HEK293T (cell line): ENCODE measurements at places on chromosomes 7 and 10.
A peak's percentile ranks its signal among the peaks of the same experiment; 100 is the strongest.

- peak; percentile 62 for DNase-seq
Observed at GRCh38 chr10:52644373-52645186, 128.0 kb downstream of the MBL2 start.

GRCh38 chr10:90136731-90137316 is 435.4 kb downstream of the KIF20B start:
- no peak for DNase-seq

DNA sequence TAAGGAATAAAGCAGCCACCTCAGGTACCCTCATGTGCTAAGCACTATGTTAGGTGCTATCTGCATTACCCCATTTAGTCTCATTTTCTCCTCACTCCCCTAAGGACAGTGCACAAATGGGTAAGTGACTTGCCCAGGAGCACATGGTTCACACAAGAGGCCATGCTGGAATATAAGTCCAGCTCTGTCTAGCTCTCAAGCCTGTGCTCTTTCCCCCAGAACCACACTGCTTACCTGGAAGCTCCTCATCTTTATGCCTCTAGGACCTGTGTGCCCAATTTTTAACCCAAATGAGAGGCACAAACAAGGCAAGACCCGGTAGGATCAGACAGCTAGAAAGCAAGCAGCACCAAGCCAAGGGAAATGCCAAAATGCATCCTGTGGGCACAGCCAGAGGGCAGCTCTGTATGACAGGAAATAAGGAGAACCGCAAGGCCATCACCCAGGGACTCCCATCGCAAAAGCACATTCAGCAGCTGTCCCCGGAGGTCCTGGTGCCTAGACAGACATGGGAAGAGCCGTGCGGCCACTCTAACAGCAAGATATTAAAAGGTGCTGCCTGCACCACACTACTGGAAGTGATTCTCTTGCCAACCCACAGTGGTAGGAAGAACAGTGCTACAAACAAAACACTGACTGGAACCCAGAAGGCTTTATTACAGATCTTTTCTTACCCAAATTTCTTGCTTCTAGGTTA is 88.1 kb downstream of the GSAP start:
- no peak for DNase-seq

DNA sequence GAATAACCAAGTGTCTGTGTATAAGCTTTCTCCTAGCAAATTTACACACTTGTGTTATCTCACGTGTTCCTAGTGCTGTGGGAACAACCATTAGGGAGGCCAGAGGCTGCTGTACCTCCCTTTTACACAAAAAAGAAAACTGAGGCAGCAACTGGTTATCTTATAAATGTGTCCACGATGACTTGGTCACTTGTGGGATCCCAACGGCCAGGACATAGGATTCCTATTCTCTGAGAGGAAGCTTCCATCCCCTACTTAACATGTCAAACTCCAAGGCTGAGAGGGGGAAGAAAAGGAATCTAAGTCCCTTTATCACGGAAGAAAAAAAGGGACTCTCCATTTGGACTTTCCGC is 484 bp downstream of the ZNF438 start:
- DNase-seq, result no peak

GRCh38 chr10:69679736-69680135 is 49.7 kb downstream of the FAM241B start:
- DNase-seq, result no peak
